Cortex of kidney (tissue), 1 donor: ENCODE measurements at places on chromosomes 4 and X.

DNA sequence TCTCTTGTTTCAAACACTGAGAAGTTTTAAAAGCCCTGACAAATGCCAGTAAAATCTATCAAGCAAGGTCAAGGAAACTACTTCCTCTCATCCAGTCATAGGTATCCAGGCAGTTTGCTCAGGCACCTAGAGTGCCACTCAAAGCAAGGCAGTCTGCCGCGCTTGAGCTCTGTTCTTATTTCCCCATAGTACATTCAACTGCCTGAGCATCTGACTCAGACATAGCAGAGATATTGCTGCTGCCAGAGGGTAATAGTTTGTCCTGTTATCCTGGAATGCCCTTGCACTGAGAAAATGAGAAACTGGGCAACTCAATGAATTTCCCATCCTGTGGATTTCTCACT, 16.1 kb upstream of the ATP8A1 start:
- DNase-seq, result no peak

DNA sequence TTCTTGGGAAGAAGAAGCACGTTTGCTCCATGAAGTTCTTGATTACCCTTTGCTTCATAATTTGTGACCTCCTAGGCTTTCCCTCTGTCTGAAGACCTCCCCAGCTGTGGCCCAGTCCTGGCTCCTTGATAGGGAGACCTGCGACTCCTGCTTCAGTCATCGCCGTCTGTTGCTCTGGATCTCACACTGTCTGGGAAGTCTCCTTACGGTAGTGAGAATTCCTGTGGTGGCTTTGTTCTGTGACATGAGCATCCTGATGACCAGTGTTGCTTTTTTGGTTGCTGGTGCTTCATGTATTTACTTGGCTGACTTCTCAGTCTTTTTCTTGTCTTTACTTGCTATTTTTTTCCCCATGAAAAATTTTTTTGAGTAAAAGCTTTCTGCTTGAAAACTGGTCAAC, 44.2 kb downstream of the JADE1 start:
- DNase-seq, result no peak

GRCh38 chr4:7383266-7383665, 51.5 kb downstream of the PSAPL1 start:
- no peak for DNase-seq

DNA sequence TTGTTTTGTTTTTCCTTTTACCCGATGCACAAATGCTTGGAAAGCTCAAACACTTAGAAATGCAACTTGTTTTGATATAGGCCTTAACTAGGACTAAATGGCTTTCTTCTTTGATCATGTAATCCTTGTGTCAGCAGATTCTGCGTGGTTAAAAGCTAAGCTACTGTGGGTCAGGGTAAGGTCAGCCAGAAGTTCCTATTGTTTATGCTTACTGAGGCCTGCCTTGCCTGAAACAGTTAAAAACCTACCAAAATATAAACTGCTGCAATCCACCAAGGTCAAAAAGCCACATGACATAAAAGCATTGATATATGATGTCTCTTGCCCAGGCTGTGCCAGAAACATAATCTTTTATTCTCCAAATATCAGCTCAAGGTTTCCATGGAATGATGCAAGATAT, 223.4 kb downstream of the FAM47B start:
- no peak for DNase-seq

DNA sequence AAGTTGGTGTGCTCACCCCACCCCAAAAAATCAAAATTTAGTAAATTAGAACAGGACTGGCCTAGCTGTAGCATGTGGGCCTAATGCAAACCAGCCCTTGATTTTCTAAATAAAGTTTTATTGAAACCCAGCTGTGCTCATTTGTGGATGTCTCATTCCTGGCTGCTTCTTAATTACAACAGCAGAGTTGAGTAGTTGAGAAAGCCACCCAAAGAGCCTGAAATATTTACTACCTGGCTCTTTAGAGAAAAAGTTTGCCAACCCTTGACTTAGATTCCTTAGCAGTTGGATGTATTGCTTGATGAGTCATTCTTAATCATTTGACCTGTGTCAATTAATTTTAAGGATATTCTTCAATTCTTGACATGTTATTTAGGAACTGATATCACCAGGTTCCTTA, 168.3 kb upstream of the PUDP start:
- DNase-seq, result no peak

DNA sequence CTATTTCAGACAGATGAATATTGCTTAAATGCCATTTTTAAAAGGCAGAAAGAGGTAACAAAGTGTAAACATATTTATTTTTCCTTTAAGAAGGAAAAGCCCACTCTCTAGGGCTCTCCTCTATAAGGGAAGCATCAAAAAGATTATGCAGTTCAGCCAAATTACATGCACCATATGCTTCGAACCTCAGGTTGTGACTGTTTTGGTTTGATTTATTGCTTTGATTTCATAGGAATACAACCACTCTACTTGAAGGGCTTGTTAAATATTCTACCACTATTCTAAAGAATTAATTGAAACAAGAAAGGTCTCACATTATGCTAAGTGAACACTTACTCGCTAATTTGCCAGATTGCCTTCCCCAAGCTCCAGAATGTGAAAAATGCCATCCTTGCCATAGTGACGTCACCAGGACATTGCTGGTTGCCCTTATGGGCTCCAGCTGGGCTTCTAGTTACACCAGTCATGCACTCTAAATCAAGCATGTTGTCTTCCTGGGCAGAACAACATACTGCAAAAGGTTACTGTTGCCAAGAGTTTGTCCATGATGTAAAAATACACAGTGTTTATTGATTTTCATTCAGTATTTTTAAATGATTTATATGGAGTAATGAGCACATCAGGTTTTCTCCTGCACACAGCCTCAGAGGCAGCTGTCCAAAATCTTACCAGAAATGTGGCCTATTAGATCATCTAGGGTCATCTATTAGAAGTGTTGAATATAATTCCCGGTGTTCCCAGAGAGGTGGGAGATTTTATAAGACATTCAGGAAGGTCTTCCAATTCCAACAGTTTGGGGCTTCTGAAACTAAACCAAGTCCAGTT, 164.4 kb upstream of the RAPGEF2 start:
- DNase-seq, result no peak

- DNase-seq, result no peak
Measured at GRCh38 chr4:169025184-169025583, 15.1 kb upstream of the CBR4 start.

DNA sequence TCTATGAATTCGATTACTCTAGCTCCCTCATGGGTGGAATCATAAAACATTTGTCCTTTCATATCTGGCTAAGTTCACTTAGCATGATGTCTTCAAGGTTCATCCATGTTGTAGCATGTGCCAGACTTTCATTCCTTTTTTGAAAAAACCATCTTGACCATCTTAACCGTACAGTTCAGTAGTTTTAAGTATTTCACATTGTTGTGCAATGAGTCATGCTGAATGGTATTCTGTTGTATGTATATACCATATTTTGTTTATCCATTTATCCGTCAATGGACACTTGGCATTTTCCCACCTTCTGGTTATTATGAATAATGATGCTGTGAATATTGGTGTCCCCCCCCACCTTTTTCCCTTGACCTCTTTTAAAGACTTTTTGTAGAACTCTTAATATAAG, 72.4 kb upstream of the TLR2 start:
- DNase-seq, result no peak

DNA sequence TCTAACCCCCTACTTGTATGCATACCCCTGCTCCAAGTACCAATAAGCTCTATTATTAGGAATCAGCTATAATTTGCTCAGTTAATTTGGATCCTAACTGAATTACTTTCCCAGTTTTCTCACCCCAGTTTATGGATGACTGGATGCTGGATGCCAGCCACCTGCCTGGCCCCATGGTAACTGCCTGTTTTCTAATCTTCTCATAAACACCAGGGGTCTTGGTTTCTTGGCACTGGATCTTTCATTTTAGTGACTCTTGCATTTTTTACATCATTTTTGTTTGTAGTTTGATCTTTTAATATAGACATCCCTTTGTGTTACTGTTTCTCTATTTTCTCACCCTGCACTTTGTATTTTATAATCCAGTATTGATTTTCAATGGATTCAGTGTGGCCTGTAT, 246.8 kb downstream of the ADGRL3 start:
- DNase-seq, result no peak

- DNase-seq, result no peak
Measured at GRCh38 chr4:24979554-24979953, 51.2 kb downstream of the LGI2 start.

- DNase-seq, result no peak
Measured at GRCh38 chrX:74421740-74422352, 553 bp downstream of the SLC16A2 start.

DNA sequence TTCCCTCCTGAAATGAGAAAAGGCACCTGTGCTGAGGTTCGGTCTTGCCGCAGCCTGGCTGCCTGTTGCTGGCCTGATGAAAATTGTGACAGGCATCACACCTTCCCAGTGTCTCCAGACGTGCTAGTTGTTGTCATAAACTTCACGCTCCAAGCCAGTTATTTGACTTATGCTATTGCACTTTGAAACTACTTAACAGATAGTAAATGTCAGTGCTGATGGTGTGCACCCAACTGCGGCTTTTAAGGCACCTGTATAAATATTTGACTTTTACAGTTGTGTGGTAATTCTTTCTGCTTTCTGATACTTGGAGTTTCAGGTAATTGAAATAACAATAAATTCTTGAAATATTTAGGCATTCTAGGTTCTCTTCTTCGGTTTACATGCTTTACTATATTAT, 1.8 kb downstream of the WWC2 start:
- DNase-seq, result no peak

DNA sequence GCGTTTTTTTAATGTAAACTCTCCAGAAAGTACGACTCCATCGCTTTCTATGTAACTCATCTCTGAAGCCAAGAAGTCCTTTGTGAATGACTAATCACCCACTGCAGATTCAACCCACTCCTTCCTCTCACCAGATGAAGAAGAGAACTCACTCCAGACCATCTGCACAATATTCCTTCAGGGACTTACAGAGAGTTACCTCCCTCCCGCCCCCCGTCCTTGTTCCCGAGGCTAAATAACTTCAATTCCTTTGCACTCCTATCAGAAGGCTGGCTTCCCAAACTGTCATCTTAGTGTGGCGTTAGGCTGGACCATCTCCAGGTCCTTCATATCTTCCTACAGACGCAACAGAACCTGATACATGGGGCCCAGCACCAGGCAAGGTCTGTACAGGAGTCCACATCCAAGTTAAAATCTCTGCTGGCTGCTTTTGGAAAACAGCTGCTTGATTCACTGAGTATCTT, 82.4 kb downstream of the AFAP1 start:
- no peak for DNase-seq

- DNase-seq, result no peak
Measured at GRCh38 chr4:14151101-14151500, 523.6 kb upstream of the BOD1L1 start.

- no peak for DNase-seq
Measured at GRCh38 chrX:77785486-77786364, at the start of gene ATRX. Gene ATRX (minus strand): TSS chrX:77786216. CDS start chrX:77786001, 215 bp downstream.

- DNase-seq, result no peak
Measured at GRCh38 chr4:174714393-174715211, 114.4 kb downstream of the GLRA3 start.

DNA sequence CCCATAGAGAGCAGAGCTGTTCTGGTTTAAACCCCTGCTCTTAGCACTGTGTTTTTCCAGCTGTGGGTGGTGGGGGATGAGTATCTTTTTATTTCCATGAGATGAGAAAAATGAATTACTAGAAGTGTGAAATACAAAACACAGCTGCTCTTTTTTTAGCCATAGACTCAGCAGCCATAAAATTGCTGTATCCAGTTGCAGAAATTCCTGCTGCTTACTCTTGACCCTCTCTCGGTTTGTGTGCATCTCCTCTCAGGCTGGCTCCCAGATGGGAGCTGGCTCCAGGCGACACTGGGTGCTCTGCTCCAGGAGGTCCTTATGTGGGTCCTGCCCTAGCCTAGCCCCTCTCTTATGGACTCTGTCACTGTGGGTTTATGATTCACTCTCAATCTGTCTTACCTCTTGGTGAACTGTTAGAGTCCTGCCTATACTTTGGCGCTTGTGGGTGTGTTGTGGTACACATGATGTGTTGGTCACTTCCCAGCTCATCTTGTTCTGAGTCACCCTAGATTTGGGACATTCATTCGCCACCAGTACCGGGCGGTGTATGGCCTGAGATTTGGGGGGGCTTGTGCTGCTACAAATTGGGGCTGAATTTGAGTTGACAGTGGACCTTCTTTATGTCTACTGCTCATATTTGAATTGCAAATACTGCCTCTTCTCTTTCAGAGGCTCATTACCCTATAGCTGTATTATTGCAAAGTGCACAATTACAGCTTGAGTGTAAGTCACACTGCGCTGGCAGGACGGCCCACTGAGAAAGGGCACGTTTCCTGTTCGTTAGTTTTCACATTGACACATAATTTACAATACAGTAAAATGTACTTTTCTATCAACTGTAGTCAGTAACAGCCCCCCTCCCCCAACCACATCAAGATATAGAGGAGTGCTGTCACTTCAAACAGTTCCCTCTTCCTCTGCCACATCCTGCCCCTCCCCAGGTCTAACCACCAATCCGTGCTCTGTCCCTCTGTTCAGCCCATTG, 46.9 kb upstream of the MSANTD1 start:
- DNase-seq, result no peak

GRCh38 chr4:155032521-155033229, 175.8 kb upstream of the NPY2R start:
- DNase-seq, result no peak

GRCh38 chr4:28947374-28947773, 1772.8 kb upstream of the PCDH7 start:
- no peak for DNase-seq

GRCh38 chr4:153943738-153944415, 155.0 kb upstream of the SFRP2 start:
- no peak for DNase-seq

GRCh38 chr4:73010789-73011628, 58.5 kb downstream of the COX18 start:
- no peak for DNase-seq

DNA sequence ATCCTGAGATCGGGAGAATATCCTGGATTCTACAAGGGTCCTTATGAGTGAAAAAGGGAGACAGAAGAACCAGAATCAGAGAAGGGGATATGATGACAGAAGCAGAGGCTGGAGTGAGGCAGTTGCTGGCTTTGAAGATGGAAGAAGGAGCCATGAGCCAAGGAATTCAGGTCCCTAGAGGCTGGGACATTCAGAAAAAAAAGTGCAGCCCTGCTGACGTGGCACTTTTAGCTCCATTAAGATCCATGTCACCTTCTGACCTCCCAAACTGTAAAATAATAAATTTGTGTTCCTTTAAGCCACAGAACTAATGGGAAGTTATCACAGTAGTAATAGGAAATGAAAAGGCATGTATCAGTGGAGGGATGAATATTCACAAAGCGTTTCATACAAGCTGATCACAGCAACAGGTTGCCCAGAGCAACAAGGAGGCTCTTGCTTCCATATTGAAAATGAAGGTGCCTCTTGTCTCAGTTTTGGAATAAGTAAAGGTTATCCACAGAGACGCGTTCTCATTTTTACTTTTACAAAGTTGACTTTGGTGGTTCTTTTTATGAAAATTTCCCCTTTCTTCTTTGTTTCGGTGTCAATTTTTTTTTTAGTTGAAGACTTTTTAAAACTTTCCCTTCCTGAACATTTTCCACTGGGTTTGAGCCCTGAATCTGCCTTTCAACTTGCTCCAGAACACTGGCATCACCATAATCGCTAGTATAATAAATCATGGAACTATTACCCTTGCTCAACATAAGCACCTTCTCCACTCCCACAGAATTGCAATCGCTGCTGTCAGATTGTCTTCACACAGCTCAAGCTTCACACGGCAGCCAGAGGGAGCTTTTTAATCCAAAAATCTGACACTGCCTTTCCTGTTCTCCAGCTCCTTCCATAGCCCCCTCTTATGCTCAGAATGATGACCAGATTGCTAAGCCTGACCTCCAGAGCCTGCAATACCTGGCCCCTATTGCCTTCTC, 127.6 kb upstream of the RBPJ start:
- DNase-seq, result no peak
